T-helper 2 cell (primary cell): ENCODE measurements at places on chromosomes 16 and 17.

GRCh38 chr16:86895606-86896005 lies 317.3 kb downstream of the FOXL1 start:
- DNase-seq: no peak

DNA sequence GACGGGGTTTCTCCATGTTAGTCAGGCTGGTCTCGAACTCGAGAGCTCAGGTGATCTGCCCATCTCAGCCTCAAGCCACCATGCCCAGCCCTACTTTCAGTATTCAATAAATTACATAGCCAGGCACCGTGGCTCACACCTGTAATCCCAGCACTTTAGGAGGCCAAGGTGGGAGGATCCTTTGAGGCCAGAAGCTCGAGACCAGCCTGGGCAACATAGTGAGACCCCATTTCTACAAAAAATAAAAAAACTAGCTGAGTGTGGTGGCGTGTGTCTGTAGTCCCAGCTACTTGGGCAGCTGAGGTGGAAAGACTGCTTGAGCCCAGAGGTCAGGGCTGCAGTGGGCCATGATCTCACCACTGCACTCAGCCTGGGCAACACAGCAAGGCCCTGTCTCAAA lies 8.2 kb downstream of the MIEN1 start:
- DNase-seq: no peak

DNA sequence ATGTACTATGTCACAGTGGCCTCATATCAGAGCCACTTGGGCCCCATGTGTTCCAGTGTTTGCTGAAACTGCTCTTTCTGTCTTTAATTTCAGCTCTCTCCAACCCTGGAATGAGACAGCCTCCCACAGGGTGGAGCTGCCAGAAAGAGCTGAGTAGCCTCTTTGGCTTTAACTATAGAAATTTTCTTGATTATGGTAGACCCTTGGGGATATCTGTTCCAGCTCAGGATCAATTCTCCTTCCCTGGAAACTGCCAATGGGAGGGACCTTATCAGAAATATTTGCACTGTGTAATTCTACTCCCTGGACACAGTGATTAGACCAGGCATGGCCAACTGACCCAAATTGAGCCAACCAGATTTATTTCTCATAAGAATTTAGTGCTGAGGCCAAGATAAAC lies 39.0 kb upstream of the KDM8 start:
- DNase-seq: no peak

DNA sequence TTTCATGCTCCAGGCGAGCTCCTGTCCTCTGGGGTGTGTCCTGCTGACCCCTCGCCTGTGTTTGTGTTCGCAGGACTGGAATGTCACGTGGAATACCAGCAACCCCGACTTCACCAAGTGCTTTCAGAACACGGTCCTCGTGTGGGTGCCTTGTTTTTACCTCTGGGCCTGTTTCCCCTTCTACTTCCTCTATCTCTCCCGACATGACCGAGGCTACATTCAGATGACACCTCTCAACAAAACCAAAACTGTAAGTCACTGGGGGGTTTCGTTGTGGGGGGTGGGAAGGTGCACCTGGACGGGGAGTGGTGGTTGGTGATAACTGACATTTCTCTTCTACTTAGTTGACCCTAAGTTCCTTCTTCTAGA lies 58.3 kb downstream of the ABCC1 start:
- DNase-seq: no peak
